Trophoblast cell (in vitro differentiated cells and primary cell): ENCODE measurements at places on chromosomes 2 and 18.

- DNase-seq: no peak
These were observed 457.4 kb downstream of the FBXO15 start for GRCh38 chr18:73690222-73690621.

DNA sequence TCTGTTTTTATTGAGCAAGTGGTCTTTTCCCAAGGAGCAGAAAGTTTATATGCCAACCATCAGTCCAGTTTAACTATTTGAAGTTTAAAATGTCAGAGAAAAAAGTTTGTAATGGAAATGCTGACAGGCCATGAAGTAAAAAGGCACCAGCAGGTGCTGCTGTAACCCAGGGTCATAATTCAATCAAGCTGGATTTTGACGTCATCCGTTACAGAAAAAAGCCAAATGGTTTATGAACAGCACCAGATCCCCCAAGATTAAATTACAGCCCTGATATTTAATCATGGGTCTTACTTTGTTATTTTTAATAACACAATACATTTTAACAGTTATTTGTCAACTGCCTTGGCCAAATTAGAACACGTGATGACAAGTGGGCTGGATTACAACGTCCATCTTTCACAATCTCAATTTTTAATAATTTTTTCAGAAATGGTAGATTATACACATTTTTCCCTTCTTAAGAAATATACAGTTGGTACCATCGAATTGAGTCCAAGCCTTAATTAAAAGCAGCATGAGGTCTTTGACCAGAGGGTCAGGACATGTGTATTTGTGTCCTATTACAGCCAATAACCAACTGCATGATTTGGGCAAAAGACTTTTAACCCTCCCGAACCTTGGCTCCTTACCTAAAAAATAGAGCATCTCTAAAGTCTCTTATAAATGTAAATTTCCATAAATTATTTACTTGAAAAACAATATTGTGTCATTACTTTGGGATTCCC is 10.0 kb downstream of the TCF4 start:
- DNase-seq: peak; percentile 13

- DNase-seq: no peak
These were observed 20.2 kb downstream of the RUFY4 start for GRCh38 chr2:218089259-218089658.

DNA sequence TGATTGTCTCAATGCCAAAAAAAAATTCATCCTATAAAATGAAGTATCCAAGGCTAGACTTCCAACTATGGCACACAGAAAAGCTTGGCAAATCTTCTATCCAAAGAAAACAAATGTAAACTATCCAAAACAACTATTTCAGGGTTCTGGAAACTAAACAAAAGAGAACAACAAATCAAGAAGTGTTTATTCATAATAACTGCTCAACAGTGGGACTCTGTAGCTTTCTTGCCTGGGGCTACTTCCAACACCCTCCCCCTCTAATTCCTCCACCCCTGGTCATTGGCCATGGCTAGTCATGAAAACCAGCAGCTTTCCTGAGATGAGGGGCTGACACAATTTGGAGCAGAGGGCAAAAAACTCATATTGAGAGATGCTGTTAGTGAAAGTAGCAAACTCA is 107.0 kb downstream of the EXOC6B start:
- peak; percentile 88 for DNase-seq

DNA sequence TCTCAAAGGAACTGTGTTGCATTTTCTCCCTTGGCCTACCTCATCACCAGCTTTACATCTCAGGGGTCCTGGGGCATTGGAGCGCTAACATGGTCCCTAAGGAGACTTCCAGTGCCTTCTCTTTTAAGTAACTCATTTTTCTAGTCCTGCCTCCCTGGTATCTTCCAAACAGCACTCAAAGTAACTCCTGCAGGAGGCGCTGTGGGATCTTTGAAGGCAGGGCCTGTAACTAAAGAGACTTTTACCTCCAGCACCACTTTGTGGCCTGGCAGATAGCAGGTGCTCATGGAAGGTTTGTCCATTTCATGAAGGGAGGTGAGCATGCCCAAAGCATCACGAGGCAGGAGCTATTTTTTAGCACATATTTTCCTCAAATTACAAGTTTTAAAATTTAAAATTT is 411.0 kb upstream of the GYPC start:
- peak; percentile 29 for DNase-seq

GRCh38 chr2:85785027-85785822 is 31.4 kb downstream of the ATOH8 start:
- DNase-seq: no peak

DNA sequence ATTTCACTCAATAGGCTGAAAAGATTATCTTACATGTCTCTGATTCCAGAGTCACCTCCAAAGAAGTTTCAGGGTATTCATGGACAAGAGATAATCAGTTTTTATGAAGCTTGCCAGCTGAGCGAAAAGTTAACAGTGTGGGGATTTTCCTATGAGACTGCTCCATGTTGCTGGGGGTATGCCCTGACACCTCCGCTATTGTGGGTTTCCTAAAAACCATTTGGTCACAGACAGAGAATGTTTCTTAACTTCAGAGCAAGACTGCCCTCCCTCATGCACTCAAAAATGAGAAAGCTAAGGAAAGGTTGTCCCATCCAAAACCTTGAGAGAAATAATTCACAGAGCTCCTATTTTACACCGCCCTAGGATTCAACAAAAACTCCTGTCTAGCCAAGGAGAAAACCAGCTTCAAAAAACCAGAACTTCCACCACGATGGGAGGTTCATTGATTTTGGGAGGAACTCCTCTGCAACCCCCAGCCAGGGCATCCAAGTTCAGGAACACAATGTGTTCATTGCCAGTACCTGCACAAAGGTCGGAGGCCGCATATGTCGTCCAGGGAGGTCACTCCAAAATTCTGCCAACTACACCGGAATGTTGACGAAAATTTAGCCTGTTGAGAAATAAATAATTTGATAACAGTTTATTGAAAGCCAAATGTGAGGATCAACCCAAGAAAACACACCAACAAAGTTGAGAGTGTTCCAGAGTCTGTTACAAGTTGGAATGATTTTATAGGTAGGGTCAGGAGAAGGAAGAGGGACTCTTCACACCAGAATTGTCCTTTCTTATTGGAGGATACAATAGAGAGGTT is 104.3 kb downstream of the SP100 start:
- DNase-seq: no peak

- DNase-seq: no peak
These were observed 111.9 kb downstream of the RGPD3 start for GRCh38 chr2:106356291-106356690.

DNA sequence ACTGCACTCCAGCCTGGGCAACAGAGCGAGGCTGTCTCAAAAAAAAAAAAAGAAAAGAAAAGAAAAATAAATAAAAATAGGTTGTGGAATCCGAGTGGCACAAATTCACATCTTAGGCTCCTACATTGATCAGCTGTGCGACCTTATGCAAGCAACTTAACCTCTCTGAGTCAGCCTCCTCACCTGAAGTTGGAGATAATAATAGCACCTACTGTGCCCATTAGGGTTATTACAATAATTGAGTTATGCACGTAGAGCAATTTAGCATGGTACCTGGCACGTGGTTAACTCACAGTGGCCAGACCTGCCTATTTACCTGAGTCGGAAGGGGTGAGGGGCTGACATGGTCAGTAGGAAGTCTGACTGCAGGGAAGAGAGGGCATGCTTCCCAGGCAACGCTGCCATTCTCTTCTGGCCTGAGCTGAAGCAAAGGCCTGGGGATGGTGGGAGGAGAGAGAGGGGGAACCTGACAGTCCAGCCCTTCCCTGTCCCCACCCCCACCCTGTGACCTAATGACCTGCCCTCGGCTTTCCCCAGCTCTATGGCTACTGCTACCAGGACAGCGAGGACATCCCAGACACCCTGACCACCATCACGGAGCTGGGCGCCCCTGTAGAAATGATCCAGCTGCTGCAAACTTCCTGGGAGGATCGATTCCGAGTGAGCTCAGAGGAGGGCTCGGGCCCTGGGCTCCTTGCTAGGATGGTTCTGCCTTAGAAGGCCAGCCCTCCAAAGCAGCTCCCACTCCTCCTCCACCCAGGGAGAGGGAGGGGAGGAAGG is 5.1 kb downstream of the PKDCC start:
- DNase-seq: no peak

DNA sequence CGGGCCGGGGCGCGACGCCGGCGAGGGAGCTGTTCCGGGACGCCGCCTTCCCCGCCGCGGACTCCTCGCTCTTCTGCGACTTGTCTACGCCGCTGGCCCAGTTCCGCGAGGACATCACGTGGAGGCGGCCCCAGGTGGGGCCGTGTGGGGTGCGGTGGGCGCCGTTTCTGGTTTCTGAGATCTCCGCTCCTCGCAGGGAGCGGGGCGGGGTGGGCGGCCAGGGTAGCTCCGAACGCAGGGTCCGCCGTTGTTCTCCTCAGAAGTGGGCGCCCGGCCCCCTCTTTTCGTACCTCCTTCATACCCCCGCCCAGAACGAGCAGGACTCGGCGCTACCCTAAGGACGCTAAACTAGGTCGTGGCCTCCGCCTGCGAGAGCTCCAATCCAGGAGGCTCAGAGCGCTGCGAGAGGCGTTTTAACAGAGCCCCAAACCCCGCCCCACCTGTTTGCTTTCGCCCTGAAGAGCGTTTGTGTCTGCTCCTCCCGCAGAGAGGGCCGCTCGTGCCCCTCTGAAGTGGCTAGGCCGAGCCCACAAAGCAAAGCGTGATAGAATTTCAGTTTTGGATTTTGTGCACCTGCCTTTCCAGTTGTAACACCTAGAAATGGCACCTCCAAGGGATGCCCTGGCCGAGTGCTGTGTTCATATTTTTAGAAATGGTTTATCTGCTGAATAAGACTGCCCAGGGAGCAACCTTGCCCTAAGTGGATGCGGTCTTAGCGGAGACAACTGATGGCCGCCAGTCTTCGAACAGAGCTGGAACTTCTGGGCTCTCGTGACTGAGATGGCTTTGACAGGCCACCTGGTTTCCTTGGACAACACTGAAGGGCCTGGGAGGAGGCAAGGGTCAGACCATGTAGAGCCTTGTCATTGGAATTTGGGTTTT is 626 bp downstream of the CAPN10 start:
- DNase-seq: no peak

- no peak for DNase-seq
These were observed 141.0 kb downstream of the CERS6 start for GRCh38 chr2:168596881-168597655.

- DNase-seq: no peak
These were observed 94.0 kb upstream of the ACVR1C start for GRCh38 chr2:157722580-157723234.

DNA sequence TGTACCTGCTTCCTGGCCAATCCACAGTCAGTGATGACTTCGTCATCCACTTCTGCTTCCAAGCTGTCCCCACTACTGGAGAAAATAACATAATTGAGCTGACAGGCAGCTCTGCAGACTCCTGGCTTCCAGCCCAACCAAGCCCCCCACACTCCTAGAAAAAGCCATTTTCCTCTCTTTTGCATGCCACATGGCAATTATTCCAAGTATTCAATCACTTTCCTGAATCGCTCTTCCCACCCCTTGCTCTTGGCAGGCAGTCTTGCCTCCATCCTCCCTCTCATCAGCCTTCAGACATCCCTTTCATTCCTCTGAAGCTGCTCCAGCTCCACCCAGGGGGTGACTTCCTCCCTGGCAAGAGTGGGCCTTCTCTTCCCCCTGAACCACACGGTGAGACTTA is 14.3 kb upstream of the ST8SIA5 start:
- DNase-seq: no peak

DNA sequence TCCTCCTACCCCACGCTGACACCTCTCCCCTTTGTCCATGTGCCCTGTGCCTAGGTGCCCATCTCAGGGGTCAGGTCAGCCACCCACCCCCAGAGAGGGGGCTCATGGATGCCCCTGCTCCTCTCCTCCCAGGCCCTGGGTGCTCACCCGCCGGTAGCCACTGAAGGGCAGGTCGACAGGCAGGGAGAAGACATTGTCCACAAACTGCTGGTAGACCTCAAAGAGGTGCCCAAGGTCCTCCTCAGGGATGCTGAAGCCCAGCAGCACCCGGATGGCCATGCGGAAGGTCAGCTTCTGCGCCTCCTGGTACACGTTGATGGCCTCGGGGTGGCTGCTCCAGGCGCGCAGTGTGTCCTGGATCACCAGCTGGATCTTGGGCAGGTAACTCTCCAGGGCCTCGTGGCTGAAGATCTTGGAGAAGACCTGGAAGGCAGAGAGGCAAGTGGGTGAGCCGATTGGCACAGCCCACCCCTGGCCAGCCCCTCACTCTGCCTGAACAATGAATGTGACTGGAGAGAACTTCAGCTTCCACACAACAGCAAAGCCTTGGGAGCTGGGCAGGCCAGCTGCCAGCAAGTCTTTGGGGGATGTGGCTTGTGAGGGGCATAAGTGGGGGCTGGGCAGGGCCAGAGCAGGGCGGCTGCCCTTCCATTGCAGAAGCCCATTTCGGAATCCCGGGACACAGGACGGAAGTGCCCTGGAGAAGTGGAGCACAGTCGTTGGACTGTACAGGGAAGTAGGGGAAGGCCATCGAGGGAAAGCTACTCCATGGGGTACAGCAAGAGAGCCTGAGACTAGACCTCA is 12.5 kb downstream of the CYP26B1 start:
- no peak for DNase-seq

DNA sequence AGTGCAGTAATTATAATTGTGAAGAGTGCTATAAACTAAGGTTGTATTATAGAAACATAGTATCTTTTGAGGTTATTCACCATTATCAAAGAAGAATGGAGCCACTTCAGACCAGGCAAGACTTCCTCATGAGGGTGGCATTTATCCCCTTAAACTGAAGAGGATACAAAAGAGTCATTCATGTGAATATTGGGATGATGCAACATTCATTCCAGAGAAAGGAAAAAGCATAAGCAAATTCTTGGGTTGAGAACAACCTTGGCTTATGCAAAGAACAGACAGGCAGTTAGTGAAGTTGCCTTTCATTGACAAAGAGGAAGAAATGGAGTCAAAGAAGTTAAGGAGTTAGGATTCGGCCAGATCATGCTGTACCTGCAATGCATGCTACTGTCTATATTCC is 682.5 kb downstream of the MBD2 start:
- DNase-seq: no peak

- no peak for DNase-seq
These were observed 6.3 kb upstream of the PROKR1 start for GRCh38 chr2:68637047-68637446.

GRCh38 chr2:176554101-176555048 is 285.1 kb downstream of the MTX2 start:
- DNase-seq: no peak

- DNase-seq: no peak
These were observed 158.9 kb upstream of the BOD1L2 start for GRCh38 chr18:56988022-56988421.

- DNase-seq: no peak
These were observed 10.7 kb downstream of the SPTBN1 start for GRCh38 chr2:54466870-54467269.

DNA sequence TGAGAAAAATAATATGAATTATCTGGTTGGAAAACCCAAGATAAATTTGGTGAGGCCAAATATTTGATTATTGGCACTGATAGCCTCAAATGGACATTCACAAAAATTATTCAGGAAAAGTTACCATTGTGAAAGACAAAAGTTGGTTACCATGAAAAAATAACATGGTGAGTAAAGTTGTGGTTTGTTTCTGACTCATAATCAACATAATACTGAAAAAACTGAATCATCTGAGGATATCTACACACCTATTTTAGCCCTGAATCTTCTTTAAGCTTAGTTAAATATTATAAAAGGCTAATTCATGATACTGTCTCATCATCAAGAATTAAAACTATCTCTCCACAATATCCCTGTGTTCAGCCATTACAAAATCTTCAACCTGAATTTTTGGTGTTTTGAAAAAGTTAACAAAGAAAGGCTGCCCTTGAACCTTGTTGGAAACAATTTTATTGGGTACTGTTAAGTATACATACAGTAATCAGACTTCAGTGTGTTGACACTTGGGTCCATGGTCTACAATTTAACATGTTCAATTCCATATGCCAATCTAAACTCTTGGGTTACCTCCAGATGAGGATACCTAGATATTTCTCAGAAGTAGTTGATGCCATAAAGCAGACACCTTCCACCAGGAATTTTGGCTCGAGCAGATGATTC is 607.5 kb upstream of the SLC39A10 start:
- DNase-seq: no peak

GRCh38 chr2:27710640-27711430 is 47.1 kb downstream of the SLC4A1AP start:
- DNase-seq: no peak
